ENCODE measurements at places on chromosomes 16 and 17.

- no peak for DNase-seq
These were observed 105.2 kb downstream of the ABCA8 start for GRCh38 chr17:68849673-68850610.

DNA sequence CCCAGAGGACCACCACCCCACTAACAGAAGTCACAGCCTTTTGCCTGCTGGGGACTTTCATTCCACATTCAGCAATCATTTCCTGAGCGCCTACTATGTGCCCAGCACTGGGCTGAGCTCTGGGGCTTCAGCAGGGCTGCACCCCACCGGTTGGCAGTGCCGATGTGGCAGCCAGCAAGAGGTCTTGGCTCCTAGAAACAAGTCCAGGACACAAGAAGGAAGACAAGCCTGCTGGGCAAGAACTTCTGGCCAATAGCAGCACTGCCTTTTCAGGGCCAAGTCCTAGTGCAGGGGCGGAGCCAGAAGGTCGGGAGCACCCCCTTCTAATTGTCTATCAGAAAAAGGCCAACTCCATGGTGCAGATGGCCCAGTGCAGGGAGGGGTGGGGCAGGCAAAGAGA is 13.0 kb upstream of the HOXB9 start:
- DNase-seq: no peak

GRCh38 chr17:69854225-69854780 is 220.7 kb upstream of the KCNJ16 start:
- no peak for DNase-seq

- no peak for DNase-seq
These were observed 7.6 kb upstream of the NLRC5 start for GRCh38 chr16:56981729-56982271.

DNA sequence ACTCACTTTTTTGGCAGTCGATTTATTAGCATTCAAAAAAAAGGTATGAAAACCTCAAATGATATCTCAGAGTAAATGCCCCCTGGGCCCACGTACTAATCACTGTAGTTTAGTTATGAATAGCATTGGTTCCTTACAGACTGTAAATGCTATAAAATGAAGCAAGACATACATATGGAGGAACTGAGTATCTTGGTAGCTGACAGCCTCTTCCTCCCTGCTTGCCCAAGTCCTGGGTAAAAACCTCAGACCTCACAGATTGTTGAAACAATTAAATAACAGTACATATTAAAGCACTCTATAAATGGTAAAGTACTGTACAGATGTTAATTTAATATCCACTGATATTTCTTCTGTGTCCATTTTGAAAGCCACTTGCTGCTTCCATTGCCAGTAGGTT is 33.2 kb upstream of the ABCC11 start:
- DNase-seq: no peak

GRCh38 chr17:66542129-66542966 is 239.9 kb downstream of the PRKCA start:
- no peak for DNase-seq

GRCh38 chr16:56825826-56826225 is 39.2 kb upstream of the SLC12A3 start:
- DNase-seq: no peak

GRCh38 chr16:4570086-4570485 is 13.9 kb downstream of the C16orf96 start:
- DNase-seq: no peak

DNA sequence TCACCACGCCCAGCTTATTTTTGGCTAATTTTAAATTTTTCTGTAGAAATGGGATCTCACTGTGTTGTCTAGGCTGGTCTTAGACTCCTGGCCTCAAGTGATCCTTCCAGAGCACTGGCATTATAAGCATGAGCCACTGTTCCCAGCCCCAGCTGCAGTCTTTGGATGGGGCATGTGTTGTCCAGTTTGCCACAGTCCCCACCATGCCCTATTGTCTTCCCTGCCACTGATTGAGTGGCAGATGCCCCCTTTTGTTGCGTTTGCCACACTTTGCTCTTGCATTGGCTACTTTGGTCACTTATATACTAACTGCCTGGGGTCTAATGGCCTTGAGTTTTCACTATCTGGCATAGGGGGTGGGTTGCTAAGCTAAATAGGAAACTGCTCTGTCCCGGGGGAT is 60.8 kb downstream of the ABCC1 start:
- DNase-seq: no peak

GRCh38 chr16:76943921-76944320 is 247.1 kb upstream of the MON1B start:
- DNase-seq: no peak

GRCh38 chr16:19753815-19754643 is 36.0 kb downstream of the IQCK start:
- peak; percentile 62 for DNase-seq

DNA sequence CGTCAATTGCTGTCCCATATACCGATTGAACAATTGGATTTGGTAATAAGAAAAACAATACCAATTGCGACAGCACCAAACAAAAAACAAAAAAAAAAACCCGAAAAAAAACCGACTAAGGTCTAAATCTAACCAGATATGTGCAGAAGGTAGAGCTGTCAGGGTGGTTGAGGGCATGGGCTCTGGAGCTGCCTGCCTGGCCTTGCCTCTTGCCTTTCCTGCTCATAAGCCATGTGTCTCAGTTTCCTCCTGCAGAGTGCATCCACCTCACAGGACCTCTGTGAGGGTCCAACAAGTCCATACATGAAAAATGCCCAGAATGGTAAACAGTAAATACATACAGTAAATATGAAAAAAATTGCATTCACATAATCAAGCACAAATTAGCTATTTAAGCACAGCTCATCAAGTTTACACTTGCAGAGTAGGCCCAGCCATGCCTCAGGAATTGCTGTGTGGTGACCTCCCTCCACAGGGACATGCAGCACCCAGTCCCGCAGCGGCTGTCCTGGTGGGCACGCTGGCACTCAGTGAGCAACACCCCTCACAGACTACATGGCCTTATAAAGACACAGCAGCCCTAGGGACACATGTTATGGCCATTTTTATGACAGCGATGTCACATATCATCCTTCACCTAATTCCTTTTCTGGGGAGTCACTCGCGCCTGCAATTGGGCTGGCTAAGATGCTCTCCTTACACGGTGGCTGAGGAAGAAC is 17.9 kb downstream of the TBC1D28 start:
- DNase-seq: no peak

DNA sequence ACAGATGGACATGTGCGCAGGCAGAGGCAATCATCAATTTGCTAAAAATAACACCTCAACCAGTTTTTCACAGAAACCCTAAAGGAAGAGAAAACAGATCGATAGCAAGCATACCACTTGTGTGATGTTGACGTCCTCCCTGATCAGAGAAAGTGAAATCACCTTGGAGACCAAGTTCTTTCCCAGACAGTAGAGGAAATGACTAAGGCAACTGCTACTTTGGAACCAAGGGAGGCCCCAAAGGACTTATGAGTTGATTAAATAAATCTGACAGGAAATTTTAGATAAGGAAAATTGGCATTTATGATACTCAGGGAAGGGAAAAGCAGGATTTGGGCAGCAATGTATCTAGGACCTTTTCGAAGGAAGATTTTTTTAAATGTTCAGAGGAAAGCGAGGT is 267.1 kb upstream of the ASIC2 start:
- DNase-seq: no peak

DNA sequence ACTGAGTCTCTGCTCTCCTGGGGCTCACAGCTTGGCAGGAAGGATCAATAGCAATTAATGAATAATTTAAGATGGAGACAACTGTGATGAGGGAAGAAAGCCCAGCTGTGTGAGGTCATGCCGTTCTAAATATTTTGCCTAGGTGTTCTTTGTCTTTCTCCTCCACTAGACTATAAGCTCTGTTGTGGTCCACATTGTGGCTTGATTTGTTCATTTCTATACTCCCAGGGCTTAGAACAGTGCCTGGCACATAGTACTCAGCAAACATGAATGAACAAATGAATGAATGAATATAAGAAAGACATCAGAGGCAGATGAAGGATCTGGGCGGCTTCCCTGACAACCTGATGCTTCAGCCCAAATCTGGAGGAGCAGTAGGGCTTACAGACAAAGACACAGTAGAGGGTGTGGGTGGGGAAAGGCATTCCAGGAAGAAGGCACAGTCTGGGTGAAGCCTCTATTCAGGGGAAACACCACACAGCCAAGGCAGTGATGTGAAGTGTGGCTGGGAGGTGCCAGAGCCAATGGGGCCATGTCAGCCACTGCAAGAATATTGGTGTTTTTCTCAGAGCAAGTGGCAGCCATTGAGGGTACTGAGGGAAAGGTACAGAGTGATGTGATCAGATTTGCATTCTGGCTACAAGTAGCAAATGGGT is 8.3 kb downstream of the CDH13 start:
- DNase-seq: no peak

GRCh38 chr16:56608043-56608875 is at the start of gene MT2A:
MT2A (plus strand) TSS chr16:56608584; CDS start chr16:56608656, 72 bp downstream.
- DNase-seq: peak; percentile 86

DNA sequence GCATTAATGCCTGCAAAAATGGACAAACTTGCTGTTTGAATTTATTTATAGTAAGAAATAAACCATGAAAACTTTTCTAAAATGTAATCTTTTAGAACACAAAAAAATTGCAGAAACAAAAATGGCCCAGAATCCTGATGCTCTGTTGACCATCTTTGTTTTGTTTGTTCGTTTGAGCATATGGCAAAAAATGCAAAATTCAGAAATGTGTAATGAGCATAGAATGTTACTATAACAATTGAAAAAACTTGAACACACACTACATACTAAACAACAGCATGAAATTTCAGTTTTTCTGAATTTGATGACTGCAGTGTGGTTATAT is 1.1 kb upstream of the KPNA2 start:
- no peak for DNase-seq

GRCh38 chr16:89811321-89811720 is 5.1 kb downstream of the FANCA start:
- DNase-seq: no peak

DNA sequence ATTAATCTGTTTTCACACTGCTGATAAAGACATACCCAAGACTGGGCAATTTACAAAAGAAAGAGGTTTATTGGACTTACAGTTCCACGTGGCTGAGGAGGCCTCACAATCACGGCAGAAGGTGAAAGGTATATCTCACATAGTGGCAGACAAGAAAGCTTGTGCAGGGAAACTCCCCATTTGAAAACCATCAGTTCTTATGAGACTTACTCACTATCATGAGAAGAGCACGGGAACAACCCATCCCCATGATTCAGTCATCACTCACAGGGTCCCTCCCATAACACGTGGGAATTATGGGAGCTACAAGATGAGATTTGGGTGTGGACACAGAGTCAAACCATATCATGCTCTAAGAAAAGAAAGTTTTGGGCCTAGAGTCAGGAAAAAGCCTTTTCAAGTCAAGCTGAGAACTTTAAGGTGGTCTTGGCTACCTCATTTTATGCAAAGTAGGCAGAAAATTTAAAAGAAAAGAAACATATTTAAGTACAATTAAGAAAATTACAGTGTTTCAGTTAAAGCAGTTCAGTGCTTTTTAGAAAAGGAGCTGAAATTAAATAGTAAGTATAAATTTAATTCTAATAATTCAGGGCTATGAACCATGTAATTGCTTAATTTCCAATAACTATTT is 24.9 kb upstream of the CRYM start:
- no peak for DNase-seq

DNA sequence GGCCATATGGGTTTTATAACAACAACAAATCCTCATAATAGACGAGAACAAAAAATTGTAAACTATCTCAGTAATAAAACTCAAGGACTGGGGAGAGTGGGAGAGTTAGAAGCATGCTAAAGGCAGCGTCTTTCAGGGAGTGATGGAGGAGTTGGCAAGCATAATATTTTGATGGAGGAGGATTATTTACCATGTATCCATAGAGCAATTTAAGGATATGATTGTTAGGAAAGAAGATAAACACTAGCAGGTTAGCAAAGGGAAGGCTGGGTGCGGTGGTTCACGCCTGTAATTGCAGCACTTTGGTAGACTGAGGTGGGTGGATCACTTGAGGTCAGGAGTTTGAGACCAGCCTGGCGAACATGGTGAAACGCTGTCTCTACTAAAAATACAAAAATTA is 27.8 kb downstream of the BCL7C start:
- no peak for DNase-seq

DNA sequence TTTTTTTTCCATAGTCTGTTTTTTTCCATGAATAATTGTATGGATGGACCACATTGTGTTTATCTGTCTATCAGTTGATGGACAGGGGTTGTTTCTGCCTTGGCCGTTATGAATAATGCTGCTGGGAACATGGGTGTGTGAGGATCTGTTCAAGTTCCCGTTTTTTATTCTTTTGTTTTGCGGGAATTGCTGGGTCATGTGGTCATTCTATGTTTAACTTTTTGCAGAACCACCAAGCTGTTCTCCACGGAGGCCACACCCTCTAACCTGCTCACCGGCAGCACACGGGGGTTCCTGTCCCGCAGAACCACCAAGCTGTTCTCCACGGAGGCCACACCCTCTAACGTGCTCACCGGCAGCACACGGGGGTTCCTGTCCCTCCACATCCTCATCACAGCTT is 5.9 kb upstream of the MSLN start:
- no peak for DNase-seq

DNA sequence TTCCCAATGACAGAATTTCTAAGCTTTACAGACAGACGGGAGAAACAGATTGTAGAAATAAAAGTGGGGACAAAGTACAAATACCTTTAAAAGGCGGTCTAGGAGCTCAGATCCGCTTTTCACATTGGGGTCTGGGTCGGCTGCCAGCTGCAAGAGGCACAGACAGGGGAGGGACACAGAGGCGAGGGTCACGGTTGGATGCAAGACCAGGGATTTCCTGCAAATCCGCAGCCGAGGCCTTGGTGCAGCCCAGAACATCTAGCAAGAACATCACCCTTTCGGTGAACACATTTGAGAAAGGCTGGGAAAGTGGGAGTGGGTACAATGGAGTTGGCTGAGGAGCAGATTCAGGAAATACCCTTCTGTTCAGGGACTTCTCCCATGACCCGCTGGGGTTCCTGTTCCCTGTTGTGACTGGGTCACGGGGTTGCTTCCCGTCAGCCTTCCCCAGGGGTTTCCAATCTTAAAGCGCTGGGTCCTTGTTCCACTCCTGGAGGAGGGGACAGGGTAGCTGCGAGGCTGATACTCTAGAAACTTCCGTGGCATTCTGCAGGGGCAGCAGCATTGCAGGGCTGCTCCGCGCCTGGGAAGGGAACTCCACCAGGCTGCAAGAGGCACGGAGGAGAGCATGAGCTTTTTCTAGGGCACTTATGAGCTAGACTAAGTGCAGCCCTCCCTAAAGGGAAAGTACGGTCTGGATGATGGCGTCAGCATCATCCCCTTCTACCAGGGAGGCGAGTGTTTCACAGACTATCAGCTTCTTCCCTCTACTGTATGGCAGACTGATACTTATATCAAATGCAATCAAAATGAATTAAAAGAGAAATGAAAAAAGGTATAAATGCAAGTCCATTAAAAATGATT is 16.0 kb downstream of the VAC14 start:
- no peak for DNase-seq

GRCh38 chr17:4509923-4510617 is 11.4 kb downstream of the SPNS2 start:
- DNase-seq: no peak

- DNase-seq: peak; percentile 97
These were observed at the start of gene COPS3 for GRCh38 chr17:17280613-17281549. COPS3 (minus strand) TSS chr17:17281246; CDS start chr17:17281186, 60 bp downstream.

DNA sequence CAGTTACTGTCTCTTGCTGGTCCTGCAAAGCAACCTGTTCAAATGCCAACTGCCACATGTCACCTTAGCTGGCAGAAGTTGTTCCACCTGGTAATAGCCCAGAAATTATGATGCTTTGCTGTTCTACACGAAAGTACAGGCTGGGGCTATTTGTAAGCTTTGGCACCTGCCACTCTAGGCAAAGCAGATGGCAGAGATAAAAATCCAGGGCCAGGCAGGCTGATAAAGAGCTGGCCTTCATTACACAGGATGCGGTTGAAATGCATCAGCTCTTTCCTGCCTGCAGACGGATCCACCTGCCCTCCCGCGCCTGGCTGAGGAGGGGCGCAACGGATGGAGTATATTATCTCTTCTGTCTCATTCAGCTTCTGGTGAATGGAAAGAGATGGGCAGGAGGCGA is 29.3 kb upstream of the KDM8 start:
- no peak for DNase-seq

Data from HS-27A (cell line).